ENCODE measurements at places on chromosomes 1 and 21.

- no peak for DNase-seq
These were observed 55.8 kb downstream of the LGR6 start for GRCh38 chr1:202249436-202249835.

GRCh38 chr21:39180429-39181019 lies 2.7 kb downstream of the PSMG1 start:
- no peak for DNase-seq

GRCh38 chr21:42073145-42074099 lies 2.3 kb downstream of the UMODL1 start:
- DNase-seq = no peak

GRCh38 chr1:151145304-151146071 lies 943 bp downstream of the SEMA6C start:
- DNase-seq = no peak

DNA sequence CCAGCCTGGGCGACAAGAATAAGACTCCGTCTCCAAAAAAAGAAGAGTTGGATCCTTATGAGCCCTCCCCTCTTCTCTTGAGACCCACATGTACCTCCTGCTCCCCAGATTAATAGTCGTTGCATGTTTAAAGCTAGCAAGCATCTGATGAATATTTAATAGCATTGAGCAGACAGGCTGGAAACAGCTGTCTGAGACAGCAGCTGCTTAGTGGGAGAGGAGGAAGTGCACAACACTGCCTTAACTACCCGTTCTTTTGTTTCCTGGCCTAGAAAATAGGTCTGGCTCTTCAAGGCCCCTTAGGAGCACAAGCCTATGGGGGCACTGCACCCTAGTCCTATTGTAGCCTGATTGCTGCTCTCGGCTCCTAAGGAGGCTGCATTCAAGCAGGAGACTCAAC lies 17.3 kb upstream of the TMEM39B start:
- no peak for DNase-seq

GRCh38 chr1:242128951-242129502 lies 130.1 kb upstream of the MAP1LC3C start:
- DNase-seq = no peak

- no peak for DNase-seq
These were observed 189.1 kb downstream of the FMN2 start for GRCh38 chr1:240280560-240281322.

GRCh38 chr21:41715649-41716281 lies 51.1 kb downstream of the RIPK4 start:
- no peak for DNase-seq

DNA sequence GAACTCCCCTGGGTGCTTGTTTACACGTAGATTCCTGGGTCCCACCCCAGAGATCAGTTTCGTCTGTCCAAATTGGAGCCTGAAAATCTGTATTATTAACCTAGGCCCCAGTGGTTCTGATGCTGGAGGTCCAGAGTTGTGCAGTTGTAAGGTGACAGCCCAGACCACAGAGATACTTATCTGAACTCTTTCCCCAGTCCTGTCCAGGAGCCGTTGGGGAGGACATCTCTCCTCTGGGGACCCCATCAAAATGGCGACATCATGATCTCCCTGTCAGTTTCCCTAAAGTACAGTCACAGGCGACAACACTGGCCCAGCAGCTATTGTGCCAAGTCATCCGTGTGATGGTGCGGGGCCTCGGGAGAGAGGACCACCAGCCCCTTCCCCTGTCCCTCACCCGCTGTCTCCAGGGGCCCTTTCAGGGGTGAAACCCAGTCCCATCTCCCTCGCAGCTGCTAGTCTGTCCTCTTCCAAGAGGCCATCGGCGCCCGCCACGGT lies 749 bp upstream of the EFHD2 start:
- DNase-seq = no peak

GRCh38 chr21:42513985-42514882 lies 582 bp downstream of the SLC37A1 start:
- peak; percentile 21 for DNase-seq

DNA sequence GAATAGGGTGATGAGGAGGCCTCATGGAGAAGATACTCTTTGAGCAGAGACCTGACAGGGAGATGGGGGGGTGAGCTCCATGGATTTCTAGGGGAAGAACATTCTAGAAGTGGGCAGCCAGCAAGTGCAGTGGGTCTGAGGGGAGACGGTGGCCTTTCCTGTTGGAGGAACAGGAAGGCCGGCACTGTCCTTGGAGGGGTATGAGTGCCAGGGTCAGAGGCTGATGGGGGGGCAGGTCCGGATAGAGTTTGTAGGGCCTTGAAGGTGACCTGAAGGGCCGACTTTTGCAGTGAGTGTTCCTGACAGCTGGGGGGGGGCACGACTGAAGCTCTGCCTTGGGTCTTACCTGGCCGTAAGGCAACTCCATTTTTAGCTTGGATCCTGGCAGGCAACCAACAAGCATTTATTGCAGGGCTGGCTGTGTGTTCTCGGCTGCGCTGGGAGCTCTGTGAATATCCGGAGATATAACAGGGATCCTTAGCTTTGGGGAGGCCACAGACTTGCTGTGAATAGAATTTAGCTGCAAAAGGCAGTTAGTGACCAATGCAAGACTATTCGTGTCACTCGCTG lies 130.6 kb downstream of the MRPS6 start:
- no peak for DNase-seq

DNA sequence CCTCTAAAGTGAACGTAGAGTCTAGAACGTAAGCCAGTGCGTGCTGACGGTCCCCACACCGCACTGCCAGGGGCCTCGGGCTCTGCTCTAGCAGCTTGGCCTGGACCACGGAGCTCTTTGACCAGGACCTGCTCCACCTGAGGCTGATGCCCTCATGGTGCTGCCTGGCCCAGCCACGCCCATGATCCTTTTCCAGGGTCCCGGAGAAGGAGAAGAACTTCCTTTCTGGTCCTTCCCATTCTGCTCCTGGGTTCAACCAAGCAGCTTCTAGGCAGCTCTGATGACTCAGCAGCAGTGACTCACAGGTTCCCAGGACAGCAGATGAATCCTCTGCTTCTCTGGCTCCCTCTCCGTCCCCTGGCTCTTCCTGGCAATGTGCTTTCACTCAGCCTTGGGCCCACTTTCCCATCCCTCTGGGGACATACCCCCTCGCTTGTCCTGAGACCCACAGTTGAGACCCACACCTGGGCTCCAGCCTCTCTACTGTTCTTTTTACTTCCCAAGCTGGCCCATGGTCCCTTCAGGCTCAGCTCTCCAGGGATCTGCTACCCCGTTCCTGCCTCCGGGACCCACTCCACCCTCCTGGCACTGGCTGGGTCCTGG lies 246.3 kb upstream of the RAB4A start:
- DNase-seq = no peak

DNA sequence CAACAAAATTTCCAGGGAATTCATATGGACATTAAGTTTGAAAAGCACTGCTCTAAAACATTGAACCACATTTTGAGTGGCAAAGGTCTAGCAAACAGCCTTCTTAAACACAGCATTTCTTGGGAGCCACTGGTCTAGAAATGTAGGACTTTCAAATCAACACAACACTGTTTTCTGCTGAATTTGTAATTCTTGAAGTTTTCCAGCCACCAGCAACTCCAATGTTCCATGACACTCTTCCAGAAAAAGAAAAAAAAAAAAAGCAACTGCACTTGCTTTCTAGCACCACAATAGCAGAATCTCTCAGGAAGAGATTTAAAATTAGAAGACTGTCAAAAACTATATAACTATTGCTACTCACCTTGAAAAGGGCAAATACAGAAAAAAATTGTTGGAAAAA lies 4.5 kb downstream of the SYDE2 start:
- DNase-seq = no peak

DNA sequence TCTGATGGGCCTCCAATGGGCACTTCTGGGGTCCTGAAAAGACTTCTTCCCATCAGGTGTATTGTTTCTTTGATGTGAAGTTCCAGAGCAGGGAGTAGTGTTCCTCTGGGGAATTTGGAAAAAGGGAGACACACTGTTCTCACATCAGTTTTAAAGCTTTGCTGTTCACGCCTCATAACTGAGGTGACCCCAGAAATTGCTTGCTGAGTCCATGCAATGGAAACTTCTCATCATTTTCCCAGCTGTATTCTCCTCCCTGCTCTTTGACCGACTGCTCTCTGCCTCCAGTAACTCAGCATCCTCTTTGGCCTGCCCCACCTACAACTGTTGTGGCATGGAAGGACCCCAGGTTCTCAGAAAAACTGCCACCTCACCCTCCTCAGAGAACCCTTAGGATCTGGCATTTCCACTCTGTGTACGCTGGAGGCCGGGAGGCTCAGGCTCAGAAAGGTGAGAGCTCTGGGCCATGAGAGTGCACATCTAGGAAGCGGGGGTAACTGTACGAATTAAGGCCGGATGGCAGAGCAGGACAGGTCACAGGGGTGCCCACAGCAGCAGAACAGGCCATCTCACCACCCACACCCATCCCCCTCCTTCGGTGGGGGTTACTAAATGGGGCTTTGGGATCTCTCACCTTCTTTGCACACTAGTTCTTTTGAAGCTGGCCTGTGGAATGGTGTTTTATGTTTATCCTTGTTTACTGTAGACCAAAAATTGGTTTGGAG lies 51.2 kb downstream of the STX6 start:
- no peak for DNase-seq

- DNase-seq = no peak
These were observed 27.7 kb downstream of the TEX35 start for GRCh38 chr1:178540646-178541045.

GRCh38 chr1:241837901-241838300 lies 10.1 kb upstream of the EXO1 start:
- no peak for DNase-seq

DNA sequence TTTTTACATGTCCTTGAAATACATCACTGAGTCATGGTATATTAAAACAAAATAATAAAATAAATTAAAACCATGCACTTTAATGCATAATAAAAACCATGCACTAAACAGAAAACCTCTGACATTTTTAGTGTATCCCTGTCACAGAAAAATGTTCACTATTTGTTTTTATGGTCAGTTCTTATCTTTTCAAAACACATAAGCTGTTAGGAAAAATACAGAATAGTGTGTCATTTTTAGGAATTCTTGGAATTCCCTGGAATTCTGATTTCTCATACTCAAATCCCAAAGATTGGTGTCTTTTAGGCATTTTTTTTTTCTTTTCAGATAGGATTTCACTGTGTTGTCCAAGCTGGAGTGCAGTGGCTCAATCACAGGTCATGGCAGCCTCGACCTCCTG lies 25.1 kb upstream of the TINAGL1 start:
- DNase-seq = no peak

GRCh38 chr21:42793774-42794173 lies 85.6 kb downstream of the WDR4 start:
- DNase-seq = no peak

DNA sequence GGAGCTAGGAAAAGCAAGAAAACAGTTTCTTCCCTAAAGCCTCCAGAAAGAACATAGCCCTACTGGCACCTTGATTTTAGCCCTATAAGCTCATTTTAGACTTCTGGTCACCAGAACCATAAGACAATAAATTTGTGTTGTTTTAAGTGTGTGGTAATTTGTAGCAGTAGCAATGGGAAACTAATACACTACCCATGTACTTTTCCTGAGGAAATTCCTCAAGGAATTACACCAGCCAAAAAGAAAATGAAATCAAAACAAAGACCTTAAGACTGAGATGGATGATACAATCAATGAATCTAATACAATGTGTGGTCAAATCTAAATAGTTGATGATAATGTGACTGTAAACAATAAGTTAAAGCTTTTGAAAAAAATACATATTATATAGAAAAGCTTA lies 11.8 kb downstream of the VAMP4 start:
- no peak for DNase-seq

- DNase-seq = peak; percentile 63
These were observed 7.2 kb upstream of the MPZL1 start for GRCh38 chr1:167714439-167715156.

DNA sequence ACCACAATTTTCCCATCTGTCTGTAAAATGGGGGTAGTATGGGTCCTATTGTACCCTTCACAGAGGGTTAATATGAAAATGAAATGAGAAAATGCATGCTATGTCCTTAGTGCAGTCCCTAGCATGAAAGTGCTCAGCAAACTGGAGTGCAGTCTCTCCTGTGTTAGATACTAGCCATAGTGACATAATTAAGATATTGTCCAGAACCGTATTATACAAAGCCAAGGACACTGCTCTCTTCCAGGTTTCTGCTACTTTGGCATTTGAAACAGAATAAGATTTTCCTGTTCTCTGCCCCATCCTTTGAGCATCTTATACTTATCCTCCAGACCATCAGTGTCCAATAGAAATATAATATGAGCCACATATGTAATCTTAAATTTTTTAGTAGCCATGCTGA lies 213.4 kb downstream of the FGGY start:
- no peak for DNase-seq

DNA sequence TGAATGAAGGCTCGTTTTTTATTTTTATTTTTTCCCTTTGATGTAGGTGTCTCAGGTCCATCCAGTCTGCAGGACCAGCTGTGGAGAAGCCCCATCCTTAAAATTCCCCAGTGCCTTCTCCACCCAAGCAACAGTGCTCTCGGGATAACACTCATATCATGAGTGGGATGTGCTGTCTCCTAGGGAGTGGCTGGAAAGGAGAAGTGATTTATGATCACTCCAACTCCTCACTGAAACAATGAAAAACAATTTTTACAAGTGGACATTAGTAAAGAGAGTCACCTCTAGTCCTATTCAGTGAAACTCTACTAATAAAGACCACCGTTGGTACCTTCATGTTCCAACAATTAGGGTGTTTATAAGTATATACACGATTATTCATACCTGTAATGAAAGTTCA lies 3.5 kb downstream of the STUM start:
- DNase-seq = no peak

- no peak for DNase-seq
These were observed at the start of gene LRRC52 for GRCh38 chr1:165543532-165544438. LRRC52 (plus strand) TSS chr1:165544000; CDS start chr1:165544297, 297 bp downstream.

- no peak for DNase-seq
These were observed 85.1 kb downstream of the ENAH start for GRCh38 chr1:225567789-225568188.

DNA sequence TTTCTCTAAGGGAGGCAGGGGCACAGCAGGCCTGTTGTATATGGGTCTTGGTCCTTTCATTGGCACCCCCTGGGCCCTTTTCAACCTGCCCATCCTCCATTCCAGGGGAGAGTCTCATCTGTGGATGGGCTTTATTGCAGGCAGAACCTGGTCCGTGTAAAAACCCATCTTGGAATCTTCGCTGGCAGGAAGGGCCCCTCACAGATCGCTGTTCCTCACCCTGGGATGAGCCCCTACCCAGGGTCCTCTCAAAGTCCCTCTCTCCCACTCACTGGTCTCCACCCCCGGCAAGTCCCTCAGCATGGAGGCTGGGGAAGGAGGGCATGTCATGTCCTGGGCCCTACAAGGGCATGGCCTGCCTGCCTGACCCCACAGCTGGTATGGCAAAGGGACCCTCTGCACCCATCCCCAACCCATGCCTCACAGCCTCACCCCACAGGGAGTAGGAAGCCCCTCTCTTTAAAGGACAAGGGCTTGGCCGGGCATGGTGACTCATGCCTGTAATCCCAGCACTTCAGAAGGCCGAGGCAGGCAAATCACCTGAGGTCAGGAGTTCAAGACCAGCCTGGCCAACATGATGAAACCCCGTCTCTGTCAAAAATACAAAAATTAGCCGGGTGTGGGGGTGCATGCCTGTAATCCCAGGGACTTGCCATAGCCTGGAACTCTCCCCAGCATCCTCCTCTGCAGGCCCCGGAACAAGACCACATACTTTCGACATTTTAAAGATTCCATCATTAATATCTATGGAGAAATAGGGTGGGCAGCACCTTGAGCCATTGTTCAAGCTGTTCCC lies 13.2 kb upstream of the CDA start:
- no peak for DNase-seq

- DNase-seq = no peak
These were observed 38.2 kb downstream of the KCNJ6 start for GRCh38 chr21:37877888-37878684.

GRCh38 chr1:155294520-155295182 lies 6.6 kb downstream of the PKLR start:
- no peak for DNase-seq

- DNase-seq = no peak
These were observed 14.2 kb downstream of the KCNAB2 start for GRCh38 chr1:6059866-6060265.
